Gastrocnemius medialis (tissue), 4 donors: ENCODE measurements at places on chromosomes 16 and 17. TPM values are rescaled to one million over a fixed set of nuclear protein-coding genes. Genes with fewer than 3 reads are reported as not detected.

- no peak for DNase-seq
Observed at GRCh38 chr17:41731836-41732235, 2.6 kb downstream of the HAP1 start.

DNA sequence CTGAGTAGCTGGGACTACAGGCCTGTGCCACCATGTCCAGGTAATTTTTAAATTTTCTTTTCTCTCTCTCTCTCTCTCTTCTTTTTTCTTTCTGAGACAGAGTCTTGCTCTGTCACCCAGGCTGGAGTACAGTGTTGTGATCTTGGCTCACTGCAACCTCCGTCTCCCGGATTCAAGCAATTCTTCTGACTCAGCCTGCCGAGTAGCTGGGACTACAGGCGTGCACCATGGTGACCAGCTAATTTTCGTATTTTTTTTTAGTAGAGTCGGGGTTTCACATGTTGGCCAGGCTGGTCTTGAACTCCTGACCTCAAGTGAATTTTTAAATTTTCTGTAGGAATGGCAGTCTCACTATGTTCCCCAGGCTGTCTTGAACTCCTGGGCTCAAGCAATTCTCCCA, 11.1 kb upstream of the ZNF652 start:
- DNase-seq: no peak

- DNase-seq: no peak
Observed at GRCh38 chr16:83835586-83836566, 28.1 kb downstream of the HSBP1 start.

DNA sequence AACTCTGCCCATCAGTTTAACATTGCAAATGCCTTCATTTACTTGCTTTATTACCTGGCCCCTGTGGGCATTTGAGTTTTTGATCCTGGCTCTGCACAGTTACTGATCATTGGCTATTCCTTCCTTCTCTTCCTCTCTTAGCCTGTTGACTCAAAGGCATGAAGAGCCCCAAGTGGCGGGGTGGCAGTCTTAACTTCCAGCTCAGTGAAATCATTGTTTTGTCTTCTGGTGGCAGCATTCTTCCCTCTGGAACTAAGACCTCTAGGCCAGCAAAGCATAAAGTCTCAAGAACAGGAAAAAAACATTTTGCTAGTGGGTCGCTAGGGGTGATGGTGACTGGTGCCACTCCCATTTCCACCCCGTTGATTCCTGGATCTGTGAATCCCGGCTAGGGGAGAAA, 52.3 kb upstream of the MRTFB start:
- no peak for DNase-seq

GRCh38 chr17:38552343-38552742, 53.4 kb downstream of the SRCIN1 start:
- no peak for DNase-seq

- peak; percentile 89 for DNase-seq
Observed at GRCh38 chr17:70168977-70169708, at the start of gene KCNJ2. Gene KCNJ2 (plus strand): TSS chr17:70169532. CDS start chr17:70175040, 5,508 bp downstream.

DNA sequence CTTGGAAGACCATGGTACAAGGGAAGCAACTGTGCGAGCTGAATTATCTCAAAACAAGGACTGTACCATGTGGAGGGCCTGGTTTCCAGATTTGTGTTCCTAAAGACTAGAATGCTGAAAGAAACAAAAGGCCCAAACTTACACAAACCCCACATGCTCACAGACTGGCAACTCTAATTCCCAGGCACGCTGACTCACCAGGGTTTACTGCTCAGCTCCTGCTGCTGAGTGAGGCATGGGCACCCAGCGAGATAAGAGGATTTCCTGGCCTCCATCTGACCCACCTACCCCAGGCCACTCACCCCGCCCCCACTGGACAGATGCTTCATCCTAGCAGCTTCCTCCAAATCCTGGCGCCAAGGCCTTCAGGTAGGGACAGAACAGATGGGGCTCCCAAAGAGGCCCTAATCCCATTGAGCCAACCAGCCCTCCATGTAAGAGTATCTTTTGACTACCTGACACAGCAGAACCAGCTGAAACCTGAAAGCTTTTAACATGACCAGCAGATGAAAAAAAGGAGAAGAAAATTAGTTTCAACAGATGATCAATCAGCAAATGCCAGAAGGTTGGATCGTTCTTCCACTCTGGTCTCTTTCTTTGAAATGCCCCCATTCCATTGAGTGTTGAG, 33.9 kb downstream of the DCUN1D3 start:
- DNase-seq: no peak

GRCh38 chr17:60135151-60135950, 14.4 kb upstream of the CA4 start:
- DNase-seq: peak; percentile 84

DNA sequence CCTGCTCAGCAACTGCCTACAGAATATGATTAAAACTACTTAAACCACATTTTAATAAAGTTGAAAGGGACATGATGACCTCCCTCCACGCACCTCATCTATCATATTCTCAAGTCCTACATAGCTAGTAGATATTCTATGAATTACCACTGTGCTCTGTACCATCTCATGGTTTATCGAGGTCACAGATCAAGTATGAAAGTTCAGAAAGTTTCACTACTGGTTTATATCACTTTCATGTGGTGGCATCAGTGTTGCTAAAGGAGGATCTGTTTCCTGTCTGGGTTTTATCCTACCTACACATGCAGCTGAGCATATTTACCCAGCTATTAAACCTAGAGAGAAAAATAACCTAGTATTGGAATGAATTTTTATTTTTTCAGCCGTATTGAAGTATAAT, 214.9 kb upstream of the MON1B start:
- DNase-seq: no peak

DNA sequence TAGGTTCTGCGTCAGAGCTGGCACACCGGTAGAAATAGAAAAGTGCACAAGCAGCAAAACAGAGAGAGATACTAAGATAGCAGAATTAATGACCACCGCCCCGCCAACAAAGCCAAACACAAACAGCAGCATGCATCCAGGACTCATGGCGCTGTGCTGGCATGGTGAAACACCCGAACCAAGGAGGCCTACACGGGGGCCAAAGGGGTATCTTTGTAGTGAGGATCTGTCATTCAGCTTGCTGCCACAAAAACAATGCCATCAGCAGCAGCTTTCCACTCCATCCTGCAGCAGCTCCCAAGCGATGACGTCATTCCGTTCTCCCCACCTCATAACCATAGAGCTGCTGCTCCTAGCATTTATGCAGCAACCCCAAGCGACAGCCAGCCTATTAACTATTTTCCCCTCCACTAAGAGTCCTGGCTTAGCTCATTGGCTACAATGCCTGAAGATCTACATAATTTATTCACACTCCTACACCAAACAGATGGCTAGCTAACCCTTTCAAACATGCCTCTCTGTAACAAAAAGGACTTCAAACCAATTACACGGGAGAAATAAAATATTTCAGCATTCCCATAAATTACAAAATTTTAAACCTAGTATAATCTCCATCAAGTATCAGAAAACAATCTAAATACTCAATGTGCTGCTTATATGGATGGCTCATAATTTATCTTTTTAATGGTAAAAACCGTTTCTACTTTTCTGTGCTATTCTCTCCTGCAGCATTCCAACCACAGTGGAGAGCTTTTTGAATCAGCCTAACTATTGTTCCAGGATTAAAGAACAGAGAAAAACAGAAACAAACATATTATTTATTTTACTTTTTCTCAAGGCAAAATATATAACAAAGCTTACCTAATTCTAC, 73.9 kb downstream of the SPAG9 start:
- no peak for DNase-seq

The SAMD14 gene
- total RNA-seq: 0.31 TPM

The CEP295NL gene
- total RNA-seq: not detected

The KRTAP4-3 gene
- not detected for total RNA-seq

The CORO1A gene
- total RNA-seq: 8.9 TPM

The NOXO1 gene
- total RNA-seq: 0.46 TPM
